ENCODE measurements at places on chromosomes 3 and 15.
A peak's percentile ranks its signal among the peaks of the same experiment; 100 is the strongest.

DNA sequence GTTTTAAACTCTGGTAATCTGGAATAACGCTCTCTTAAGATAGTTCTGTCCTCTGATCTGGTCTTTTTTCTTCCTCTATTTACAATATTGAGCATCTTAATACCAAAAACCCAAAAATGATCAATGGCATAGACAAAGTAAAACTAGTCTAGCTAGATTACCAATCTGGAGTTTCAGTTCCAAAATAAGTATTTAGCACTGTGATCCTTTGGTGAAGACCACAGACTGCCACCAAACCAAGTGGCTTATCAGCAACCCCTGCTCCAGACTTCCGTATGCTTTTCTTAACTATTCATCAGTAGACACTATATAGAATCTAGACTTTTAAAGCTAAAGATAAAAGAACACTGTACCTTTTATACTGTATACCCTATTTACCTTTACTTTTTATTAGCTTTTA is 35.5 kb upstream of the MAN2C1 start:
- DNase-seq = no peak

DNA sequence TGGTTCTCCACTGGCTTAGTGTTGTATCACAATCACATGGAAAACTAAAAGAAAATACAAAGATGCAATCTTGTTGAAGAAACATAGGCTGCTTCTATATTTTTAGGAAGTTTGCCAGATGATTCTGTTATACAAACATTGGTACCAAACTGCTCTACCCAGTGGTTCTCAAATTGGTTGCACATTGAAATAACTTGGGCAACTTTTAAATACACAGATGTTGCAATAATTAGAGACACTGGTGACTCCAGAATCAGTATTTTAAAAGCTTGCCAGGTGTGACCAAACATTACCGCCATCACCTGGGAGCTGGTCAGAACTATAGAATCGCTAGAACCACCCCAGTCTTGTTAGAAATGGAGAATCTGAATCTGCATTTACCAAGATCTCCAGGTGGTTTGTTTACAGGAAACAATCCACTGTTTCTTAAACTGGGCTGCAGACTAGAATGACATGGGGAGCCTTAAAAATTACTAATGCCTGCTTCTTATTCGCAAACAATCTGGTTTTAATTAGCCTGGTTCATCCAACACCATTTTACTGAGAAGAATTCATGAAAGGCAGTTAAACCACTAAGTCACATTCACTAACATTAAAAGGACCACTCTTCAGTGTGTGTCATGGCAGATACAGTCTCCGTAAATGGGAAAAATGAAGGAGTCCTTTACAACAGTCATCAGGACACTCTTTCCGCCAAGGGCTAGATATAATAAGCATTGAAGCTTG is 76.5 kb downstream of the ACAP2 start:
- no peak for DNase-seq

DNA sequence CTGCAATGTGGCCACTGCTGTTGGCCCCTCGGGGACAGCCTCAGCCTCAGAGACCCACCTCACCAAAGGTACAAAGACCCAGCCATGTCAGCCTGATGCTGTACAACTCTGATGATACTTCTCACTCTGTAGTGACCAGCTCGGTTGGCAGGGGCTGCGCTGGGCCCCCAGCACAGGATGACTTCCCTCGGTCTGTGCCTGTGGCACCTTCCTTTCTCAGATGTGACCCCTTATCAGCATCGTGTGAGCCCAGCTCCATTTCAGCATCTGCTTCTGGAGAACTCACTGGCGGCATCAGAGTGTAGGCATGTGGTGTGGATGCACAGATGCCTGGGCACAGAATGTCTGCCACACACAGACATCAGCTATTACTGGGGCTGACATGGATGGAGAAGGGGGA is 25.1 kb upstream of the CTXND1 start:
- no peak for DNase-seq

DNA sequence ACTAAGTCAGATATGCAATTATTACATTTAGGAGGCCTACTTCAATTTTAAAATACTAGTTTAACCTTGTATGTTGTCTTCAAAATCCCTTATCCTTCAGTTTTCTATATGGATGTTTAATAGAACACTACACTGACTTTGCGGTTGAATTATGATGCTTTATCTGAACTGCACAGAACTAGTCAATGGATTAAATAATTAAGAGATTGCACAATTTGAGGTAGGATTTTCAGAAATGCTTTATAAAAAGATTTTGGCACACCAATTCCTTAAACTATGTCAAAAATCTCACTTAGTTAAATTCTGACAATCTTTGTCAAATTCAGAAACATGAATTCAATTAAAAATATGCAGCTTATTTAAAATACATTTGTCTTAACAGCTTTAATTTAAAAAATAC is 28.1 kb downstream of the ATOSA start:
- DNase-seq = no peak

DNA sequence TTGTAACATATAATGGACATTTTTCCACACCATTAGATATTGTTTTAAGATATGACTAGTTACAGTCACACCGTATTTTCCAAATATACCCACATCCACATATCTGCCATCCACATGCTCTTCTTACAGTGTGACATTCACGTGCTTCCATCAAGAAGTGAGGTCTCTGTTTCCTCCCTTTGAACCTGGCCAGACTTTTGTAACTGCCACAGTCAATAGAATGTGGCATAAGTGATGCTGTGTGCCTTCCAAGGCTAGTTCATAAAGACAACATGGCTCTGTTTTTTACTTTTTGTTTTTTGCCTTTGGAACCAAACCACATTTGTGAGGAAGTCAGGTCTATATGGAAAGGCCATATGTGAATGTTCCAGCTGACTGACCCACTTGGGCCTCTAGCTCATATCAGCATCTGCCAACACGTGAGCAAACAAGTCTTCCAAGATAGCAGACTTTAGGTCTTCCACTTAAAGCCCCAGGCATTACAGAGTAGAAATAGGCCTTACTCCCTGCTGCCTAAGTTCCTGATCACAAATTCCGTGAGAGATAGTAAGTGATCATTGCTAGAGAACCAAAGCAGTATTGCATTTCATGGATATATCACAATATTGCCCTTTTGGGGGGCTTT is 27.1 kb downstream of the EIF1B start:
- DNase-seq = no peak

DNA sequence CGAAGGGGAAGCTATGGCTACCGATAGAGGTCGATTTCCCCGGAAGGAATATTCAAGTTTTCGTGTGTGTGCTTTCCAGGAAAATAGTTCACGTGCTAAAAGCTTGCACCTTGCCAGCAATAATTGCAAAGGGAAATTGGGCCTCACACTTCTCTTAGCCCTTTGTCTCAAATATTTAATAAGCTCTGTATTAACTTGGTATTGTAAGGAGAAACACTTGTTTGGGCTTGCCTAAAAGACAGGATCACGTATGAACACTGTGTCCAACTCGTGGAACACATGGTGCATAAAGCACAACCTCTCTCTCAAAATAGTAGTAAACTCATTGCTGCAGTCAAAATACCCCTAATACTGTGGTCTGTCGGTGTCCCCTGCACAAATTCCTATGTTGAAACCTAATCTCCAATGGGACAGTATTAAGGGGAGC is 352 bp upstream of the TMF1 start:
- DNase-seq = peak; percentile 14

DNA sequence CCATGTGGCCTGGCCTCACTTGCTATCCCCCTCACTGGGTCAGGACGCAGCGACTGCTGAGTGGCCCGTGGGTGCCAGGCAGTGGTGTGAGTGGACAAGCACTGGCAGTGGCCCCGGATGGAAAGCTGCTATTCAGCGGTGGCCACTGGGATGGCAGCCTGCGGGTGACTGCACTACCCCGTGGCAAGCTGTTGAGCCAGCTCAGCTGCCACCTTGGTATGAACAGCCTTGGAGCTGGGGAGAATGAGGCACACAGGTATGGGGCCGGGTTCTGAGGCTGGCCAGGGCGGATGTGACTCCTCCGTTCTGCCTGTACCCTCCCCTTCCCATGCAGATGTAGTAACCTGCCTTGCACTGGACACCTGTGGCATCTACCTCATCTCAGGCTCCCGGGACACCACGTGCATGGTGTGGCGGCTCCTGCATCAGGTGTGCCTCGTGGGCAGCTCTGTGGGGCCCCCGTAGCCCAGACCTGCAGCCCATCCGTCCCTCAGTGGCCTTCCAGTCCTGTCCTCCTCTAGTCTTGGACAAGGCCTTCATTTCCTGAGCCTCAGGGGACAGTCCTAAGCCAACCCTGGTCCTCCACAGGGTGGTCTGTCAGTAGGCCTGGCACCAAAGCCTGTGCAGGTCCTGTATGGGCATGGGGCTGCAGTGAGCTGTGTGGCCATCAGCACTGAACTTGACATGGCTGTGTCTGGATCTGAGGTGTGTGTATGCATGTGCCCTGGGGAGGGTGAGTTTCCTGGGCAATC is 28.2 kb downstream of the NBEAL2 start:
- DNase-seq = no peak

DNA sequence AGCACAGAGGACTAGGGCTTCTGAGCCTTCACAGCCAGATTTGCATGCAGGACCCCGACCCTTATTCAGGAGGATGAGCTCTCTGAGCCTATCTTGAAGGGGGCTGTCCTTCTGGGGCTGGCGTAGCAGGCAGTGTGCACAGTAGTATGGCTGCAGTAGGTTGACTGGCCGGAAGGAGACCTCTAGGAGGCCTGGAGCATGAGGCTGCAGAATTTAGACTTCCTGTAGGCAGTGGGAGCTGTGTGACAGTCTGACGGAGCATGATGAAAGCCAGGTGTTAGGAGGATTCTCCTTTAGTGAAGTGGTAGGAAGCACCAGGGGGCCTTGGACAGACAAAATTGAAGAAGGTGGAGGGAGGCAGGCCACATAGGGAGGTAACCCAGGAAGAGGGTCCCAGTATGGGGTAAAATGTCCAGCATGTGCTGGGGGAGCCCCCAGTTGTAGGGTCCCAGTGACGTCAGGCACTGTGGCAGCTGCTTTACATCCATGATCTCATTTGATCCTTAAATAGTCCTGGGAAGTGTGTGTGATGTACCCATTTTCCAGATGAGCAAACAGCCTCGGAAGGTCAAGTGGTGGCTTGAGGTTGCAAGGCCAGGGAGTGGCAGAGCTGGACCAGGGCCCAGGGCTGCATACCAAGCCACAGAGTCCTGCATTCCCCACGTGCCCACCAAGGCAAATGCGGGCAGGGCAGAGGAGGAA is 36.1 kb downstream of the SPSB4 start:
- no peak for DNase-seq

- DNase-seq = peak; percentile 90
Observed at GRCh38 chr15:73972984-73973682, 19.0 kb downstream of the STOML1 start.

GRCh38 chr3:68004091-68004490 is 349.7 kb upstream of the SUCLG2 start:
- DNase-seq = no peak

- DNase-seq = no peak
Observed at GRCh38 chr3:27133060-27133459, 236.1 kb downstream of the NEK10 start.

- no peak for DNase-seq
Observed at GRCh38 chr15:41945221-41945620, 27.1 kb downstream of the EHD4 start.

- peak; percentile 90 for DNase-seq
Observed at GRCh38 chr15:90221246-90221900, 12.4 kb downstream of the CIB1 start.
